Activated T-cell treated with anti-CD3 and anti-CD28 coated beads for 48 hours (primary cell): ENCODE measurements at places on chromosomes 5 and 9.

DNA sequence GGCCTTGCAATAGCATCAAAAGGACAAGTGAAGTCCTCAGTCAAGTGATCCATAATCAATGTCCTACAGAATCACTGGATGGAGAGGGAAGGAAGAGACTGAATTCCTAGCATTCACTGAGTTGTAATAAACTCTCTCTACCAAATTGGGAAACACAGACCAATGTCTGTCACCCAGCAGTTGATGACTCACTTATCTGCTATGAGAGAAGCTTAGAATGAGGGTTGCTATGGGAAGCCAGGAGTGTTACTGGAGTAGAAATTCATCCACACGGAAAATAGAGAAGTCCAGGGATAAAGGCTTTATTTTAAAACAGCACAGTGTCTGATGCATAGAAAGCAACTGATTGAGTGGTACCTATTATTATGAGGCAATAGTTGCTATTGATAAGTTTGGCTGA, 407.4 kb downstream of the BRINP1 start:
- no peak for DNase-seq

- no peak for DNase-seq
Measured at GRCh38 chr9:87547671-87548081, 50.0 kb downstream of the DAPK1 start.

GRCh38 chr9:83069651-83070050, 6.7 kb upstream of the RASEF start:
- no peak for DNase-seq

DNA sequence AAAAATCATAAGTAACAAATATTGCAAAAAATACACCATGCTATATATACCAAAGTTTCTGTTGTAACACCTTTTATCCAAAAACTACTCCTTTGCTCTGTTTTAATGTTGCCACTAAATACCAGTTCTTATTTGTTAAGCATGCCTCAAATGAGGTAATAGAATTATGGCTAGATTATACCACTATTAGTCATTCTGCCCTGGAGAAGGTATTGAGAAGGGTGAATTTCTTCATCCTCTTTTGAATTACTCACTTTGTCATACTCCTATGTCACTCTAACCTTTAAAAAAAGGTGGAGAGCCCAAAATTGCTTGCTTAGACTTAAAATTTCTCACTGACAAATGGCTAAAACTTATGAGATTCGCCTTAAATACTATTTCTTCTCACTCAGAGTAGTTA, 750.9 kb downstream of the MAT2B start:
- DNase-seq: no peak

DNA sequence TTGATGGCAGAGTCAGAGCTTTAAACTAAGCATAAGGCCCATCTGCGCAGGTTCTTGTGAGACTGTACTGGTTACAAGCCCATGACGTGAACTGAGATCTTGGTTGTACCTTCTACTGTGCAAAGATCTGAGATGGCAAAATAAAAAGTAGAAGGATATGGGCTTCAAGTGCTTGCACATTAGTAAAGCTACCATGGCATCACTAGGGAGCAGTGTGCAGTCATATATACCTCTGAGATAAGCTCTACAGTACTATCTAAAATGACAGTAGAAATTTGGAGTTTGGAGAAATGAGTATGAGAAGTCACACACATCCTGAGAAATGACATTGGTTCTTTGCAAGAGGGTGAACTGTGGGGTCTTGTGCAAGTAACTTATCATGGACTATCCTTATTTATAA, 408.2 kb upstream of the PRR16 start:
- DNase-seq: no peak

DNA sequence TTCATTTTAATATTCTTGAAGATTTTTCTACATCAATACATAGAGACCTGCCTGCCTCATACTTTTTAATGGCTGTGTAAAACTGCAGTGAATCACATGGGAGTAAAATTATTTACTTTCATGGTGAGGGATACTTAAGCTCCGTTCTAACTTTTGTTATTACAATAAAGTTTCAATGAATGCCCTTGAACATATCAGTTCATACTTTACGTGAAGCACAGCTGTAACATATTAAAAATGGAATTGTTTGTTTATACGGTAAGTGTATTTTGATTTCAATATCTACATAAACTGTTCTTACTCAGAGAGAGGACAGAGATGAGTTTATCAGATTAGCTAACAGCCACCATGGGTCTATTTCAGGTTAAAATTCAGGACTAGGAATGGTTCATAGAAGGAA, 155.1 kb downstream of the NR3C1 start:
- no peak for DNase-seq

GRCh38 chr5:129917224-129917623, 13.0 kb downstream of the CHSY3 start:
- DNase-seq: no peak

DNA sequence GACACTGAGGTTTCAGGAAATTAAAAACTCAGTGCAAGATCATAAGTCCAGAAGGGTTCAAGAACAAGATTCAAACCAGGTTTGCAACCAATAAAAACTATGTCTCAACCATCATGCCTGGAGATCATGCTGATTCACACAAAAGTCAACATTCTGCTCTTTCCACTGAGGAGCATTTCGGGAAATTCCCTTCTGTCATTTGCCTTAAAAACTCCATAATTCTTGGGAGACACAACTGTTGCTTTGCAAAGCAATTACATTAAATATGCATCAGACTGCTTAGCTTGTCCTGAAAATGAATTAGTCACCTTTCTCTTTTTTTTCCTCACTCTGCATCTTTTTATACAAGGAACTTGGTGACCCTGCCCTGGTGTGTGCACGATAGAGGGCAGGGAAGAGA, 275.9 kb upstream of the ZNF462 start:
- DNase-seq: no peak

GRCh38 chr5:10552183-10553143, 11.4 kb upstream of the ANKRD33B start:
- DNase-seq: no peak

DNA sequence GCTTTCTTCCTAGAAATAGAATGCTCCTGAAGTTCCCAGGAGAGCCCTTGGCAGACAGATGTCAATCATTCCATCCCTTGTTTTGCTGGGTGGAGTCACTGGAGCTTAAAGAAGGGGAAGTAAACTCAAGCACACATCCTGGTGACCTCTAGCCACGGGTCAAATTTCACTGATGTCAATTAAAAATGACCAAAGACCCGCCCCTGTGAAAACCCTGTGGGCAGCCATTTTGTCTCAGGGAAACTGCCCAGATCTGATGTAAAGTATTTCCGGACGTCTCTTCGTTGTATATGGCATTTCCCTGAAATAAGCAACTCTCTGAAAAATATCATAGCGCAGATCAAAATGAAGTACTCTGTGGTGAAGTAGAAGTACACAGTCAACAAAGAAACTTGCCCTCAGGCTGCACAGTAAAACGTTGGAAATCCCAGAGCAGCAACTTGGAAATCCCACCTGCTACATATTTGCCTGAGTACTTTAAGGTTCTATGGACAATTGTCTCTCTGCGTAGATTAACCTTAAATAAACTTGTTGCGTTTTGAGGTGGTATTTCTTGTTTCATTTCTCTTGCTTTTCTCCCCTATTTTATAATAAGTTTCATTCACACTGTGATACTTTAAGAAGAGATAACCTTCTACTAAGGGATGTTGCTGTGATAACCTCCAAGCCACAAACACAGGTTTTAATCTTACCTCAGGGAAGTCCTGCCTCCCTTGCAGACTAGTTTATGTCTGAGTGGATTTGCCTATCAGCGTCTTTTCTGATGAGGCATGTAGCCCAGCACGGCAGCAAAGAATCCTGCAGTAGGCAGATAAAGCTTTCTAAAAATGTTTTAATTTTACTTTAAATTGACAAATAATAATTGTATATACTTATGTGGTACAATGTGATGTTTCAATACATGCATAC, 60.9 kb upstream of the PIP5K1B start:
- DNase-seq: no peak
